ENCODE measurements at places on chromosomes 7 and 10. TPM values are rescaled to one million over a fixed set of nuclear protein-coding genes. Genes with fewer than 3 reads are reported as not detected.

- H3K27me3 ChIP-seq = no peaks in the 10 kb centered on the region
- H3K27ac ChIP-seq = no peak overlapping the region
- peak; percentile 44 for DNase-seq
Observed at GRCh38 chr7:17640730-17641377, 299.4 kb downstream of the SNX13 start.

DNA sequence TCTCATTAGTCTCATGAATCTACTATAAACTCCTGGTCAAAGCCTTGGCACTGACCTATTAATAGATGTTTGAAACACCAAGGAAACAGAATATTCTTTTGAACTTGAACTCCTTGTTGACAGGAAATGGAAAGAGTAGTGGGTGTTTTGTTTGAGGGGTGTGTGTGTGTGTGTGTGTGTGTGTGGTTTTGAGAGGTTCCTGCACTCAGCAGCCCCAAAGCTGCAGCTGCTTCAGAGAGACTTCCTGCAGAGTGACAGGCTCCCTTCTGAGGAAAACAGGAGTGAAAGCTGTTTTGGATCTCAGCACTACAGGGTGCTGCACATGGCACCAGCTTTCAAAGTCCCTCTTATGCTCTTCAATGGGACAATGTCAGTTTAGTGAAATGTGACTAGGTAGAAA, 546.5 kb upstream of the STEAP1 start:
- no peaks in the 10 kb centered on the region for H3K27me3 ChIP-seq
- H3K4me1 ChIP-seq = no peaks in the 10 kb centered on the region
- no peaks in the 10 kb centered on the region for H3K36me3 ChIP-seq
- H3K27ac ChIP-seq = no peak overlapping the region
- H3K4me3 ChIP-seq = no peak overlapping the region
- no peak for DNase-seq

GRCh38 chr10:124003481-124003870, 89.9 kb downstream of the CHST15 start:
- H3K4me1 ChIP-seq = no peaks in the 10 kb centered on the region
- H3K4me3 ChIP-seq = no peak overlapping the region
- no peak overlapping the region for H3K27ac ChIP-seq
- H3K27me3 ChIP-seq = no peaks in the 10 kb centered on the region
- no peak for DNase-seq

DNA sequence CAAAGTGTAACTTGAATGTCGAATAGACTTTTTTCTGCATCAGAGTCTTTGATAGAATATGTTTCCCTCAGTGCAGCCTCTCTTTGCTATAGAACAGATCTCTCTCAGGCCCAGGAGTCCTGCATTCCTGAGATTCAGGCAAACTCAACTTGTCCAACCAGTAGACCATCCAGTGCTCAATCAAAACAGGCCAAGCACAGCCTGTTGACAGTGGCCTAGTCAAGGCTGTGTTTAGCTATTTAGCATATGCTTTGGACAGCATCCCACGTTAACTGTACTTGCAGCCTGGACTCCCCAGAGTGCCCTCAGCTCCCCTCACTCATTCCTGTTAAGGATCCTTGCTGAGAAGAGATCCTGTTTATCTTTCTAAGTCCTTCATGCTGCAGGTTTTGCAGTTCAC, 16.3 kb downstream of the OR6V1 start:
- no peaks in the 10 kb centered on the region for H3K36me3 ChIP-seq
- no peak overlapping the region for H3K4me3 ChIP-seq
- no peaks in the 10 kb centered on the region for H3K27me3 ChIP-seq
- no peak for DNase-seq
- no peak overlapping the region for H3K27ac ChIP-seq
- H3K4me1 ChIP-seq = no peaks in the 10 kb centered on the region

DNA sequence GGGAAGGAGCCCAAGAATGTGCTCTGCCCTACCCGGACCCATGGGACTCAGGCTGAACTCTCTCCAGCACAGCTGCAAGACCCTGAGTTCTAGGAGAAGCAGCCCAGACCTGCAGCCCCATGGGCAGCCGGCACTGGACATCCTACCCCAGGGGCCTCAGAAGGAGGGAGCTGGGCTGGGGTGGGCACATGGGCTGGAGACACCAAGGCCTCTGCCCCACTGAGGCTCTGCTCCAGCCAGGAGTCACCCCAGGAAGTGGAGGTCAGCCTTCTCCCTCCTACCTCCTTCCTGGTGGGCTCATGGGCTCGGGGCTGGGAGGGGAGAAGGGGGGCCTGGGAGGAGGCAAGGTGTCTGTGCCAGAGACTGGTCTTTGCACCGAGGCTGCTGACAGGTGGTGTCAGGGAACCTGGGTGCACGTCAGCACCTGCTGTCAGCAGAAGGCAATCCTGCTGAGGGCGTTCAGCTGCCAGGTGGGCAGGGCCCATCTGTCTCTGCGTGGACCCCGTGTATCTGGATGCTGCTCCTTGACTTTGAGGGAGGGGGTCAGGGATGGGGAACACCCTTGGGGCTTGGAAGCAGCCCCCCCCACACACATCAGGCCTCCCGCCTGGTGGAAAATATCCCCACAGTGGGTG, 95.2 kb downstream of the PDGFA start:
- H3K4me3 ChIP-seq = no peak overlapping the region
- H3K36me3 ChIP-seq = no peaks in the 10 kb centered on the region
- no peak for DNase-seq
- peaks cover 7% of the 10 kb centered on the region for H3K27me3 ChIP-seq
- H3K27ac ChIP-seq = no peak overlapping the region
- no peaks in the 10 kb centered on the region for H3K4me1 ChIP-seq

DNA sequence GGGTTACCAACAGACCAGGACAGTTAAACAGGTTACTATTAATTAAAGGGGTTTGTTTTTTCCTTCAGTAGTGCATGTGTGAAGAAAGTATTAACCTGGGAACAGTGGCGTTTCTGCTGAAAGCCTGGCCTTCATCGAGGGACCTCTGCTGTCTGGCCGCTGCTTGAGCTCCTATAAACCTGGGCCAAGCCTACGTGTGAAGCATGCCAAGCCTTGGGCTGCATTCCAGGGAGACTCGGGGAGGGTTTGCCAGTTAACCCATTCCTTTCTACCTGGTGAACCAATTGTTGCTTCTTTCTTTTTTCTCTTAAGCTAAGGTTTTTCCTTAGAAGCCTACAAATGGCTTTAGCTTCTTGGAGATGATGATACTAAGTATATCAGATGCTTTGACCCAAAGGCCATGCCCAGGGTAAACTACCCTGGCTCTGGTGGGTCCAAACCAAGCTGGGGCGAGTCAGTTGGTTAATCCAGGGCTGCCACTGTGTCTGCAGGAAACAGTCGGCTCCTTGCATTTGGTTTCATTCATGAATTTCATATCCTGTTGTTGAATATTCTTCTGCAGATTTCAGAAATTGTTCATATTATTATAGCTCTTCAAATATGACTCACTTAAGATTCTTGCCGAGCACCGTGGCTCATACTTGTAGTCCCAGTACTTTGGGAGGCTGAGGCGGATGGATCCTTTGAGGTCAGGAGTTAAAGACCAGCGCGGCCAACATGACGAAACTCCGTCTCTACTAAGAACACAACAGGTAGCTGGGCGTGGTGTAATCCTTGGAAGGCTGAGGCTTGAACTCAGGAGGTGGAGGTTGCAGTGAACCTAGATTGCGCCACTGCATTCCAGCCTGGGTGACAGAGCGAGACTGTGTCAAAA, 23.8 kb downstream of the PFKP start:
- H3K4me3 ChIP-seq = no peak overlapping the region
- H3K27ac ChIP-seq = peak overlapping the region; percentile 71
- peaks cover 25% of the 10 kb centered on the region for H3K4me1 ChIP-seq
- peak; percentile 92 for DNase-seq
- peaks cover 8% of the 10 kb centered on the region for H3K36me3 ChIP-seq

GRCh38 chr10:83886871-83887270, 252.4 kb upstream of the GHITM start:
- H3K4me3 ChIP-seq = no peak overlapping the region
- no peaks in the 10 kb centered on the region for H3K36me3 ChIP-seq
- H3K4me1 ChIP-seq = no peaks in the 10 kb centered on the region
- no peak overlapping the region for H3K27ac ChIP-seq
- no peak for DNase-seq

- DNase-seq = no peak
- H3K36me3 ChIP-seq = no peaks in the 10 kb centered on the region
- no peak overlapping the region for H3K4me3 ChIP-seq
- no peaks in the 10 kb centered on the region for H3K27me3 ChIP-seq
- no peak overlapping the region for H3K27ac ChIP-seq
- H3K4me1 ChIP-seq = no peaks in the 10 kb centered on the region
Observed at GRCh38 chr10:120539076-120539475, 82.0 kb downstream of the PLPP4 start.

DNA sequence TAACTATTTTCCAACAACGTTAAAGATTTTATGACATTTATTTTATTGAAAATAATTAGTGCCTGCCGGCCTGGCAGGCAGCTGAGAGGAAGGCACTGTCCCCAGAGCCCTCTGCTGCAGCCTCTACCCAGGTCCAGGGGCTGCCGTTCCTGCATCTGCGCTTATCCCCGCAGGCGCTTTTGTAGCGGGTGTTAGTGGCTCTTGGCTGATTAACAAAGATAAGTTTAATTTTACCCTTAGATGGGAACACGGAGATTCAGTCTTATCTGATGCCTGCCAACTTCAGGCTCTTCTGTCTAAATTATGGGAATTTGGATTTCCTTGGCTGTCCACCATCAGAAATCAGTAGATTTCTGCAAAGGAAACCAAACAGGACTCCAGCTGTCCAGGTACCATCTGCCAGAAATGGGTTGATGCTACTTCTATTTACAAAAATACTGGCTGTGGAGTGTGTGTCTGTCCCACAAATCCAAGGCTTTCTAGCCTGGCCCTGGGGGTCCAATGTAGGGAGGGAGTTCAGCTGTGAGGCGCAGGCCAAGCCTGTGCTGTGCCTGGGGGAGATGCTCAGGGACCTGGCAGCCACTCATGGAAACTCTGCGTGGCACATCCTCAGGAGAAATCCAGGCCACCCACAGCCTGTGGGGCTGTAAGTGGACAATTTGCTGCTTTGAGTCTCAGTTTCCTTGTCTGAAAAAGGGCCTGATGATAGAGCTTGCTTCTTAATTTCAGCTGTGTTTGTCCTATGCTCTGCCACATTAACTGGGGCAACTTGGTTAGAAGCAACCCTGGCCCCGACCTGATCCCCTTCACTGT, 62.0 kb upstream of the IGFBP3 start:
- H3K4me1 ChIP-seq = peaks cover 14% of the 10 kb centered on the region
- no peak for DNase-seq
- H3K27ac ChIP-seq = no peak overlapping the region
- no peaks in the 10 kb centered on the region for H3K27me3 ChIP-seq
- no peaks in the 10 kb centered on the region for H3K36me3 ChIP-seq

GRCh38 chr7:2484868-2485267, 8.7 kb upstream of the GRIFIN start:
- H3K4me3 ChIP-seq = no peak overlapping the region
- DNase-seq = peak; percentile 20
- no peak overlapping the region for H3K27ac ChIP-seq

GRCh38 chr10:47049906-47050305, 138.7 kb downstream of the PTPN20 start:
- no peak overlapping the region for H3K27ac ChIP-seq
- H3K27me3 ChIP-seq = no peaks in the 10 kb centered on the region
- no peak overlapping the region for H3K4me3 ChIP-seq
- no peaks in the 10 kb centered on the region for H3K36me3 ChIP-seq
- no peak for DNase-seq

The C7orf57 gene
- not detected for total RNA-seq

The INMT gene
- 75.8 TPM for total RNA-seq

The ARL3 gene
- total RNA-seq = 10.6 TPM

The PKD2L1 gene
- not detected for total RNA-seq

The MAT1A gene
- total RNA-seq = not detected

The PIP gene
- total RNA-seq = not detected

The SPDYE11 gene
- total RNA-seq = not detected
